ENCODE measurements at places on chromosomes 5 and 9.

DNA sequence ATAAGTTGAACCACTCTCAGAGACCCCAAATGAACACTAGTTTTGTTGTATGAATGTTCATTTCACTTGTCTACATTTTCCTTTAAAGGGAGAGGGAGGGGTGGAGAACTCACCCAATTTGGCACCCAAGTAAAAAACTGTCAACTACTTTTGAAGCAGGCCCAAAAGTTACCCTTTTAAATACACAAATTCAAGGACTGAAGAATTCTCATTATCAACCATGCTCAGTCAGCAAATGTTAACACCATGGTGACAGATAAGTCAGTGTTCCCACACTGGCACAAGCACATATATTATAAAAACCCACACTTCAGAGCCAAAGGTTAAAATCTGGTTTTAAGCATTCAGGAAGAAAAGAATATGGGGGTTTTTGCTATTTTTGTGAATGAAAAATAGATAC lies 31.6 kb downstream of the CSNK1A1 start:
- no peak for DNase-seq

GRCh38 chr9:110538647-110539041 lies 40.9 kb downstream of the SVEP1 start:
- no peak for DNase-seq

GRCh38 chr5:141369994-141370848 lies at the start of gene PCDHGB3:
TSS of gene PCDHGB3 (plus strand) at chr5:141370242. CDS start at chr5:141370395, 153 bp downstream.
- DNase-seq = no peak

- no peak for DNase-seq
Measured at GRCh38 chr5:21826884-21827283, 1026.3 kb downstream of the CDH12 start.

Measured in stimulated activated CD4-positive, alpha-beta T cell treated with anti-CD3 and anti-CD28 coated beads, Interleukin-1b, Interleukin-23, amount 100 ng/mL, for 24 hours (primary cell).